ENCODE measurements at places on chromosomes 12 and 14. TPM values are rescaled to one million over a fixed set of nuclear protein-coding genes. Genes with fewer than 3 reads are reported as not detected.
A peak's percentile ranks its signal among the peaks of the same experiment; 100 is the strongest.

GRCh38 chr12:128611736-128612135 is 212.0 kb downstream of the SLC15A4 start:
- DNase-seq: no peak

DNA sequence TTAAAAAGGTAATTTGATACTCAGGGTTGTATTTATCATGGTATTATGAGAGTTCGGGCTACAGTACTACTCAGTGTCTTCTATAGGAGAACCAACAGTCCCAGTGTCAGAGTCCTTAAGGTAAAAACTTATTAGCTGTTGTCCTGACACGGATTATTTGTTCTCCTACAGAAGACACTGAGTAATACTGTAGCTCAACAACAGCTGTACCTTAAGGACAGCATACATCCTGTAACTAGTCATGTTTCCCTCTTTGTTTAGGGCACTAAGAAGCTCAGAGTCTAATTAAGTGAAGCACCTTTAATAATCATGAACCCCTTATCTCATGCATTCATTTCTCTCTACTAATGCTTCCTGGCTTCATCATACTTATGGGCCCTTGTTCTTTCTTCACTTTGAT is 33.9 kb downstream of the ARF6 start:
- no peak for DNase-seq

- DNase-seq: no peak
Observed at GRCh38 chr12:50506753-50507473, 2.1 kb downstream of the DIP2B start.

GRCh38 chr12:100401660-100402059 is 44.8 kb downstream of the SLC17A8 start:
- DNase-seq: no peak

DNA sequence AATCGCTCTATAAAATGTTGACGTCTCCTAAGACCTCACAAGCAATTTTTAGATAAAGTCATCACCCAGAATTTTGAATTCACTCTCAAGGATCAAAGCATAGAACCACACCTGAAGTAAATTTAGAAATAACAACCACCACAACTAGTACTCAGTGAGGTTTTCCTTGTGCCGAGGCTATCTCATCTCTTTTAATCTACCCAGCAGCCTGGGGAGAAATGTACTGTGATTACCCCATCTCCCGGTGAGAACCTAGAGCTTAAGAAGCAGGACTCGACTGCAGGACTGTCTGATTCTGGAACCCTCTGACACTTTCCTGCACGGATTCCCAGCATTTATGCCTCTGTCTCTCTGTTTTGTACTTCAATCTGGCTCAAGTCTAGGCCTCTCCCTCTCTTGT is 180.9 kb upstream of the PLXNC1 start:
- DNase-seq: no peak

DNA sequence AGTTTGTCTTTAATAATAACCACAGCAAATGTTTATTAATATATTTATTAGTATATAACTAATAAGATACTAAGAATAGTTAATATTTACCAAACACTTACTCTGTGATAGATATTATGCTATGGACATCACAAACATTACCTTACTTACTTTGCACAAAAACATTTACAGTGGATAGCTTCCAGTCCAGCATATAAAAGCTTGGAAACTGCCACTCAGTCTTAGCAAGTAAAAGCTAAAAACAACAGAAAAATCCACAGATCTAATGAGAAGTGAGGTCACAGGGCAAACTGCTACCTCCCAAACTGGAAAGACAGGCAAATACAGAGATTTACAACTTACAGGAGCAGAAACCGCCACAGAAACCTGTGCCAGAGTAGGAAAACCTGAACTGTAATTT is 99.8 kb downstream of the METTL25 start:
- DNase-seq: peak; percentile 10

- no peak for DNase-seq
Observed at GRCh38 chr12:111084158-111084557, 163.8 kb upstream of the MYL2 start.

DNA sequence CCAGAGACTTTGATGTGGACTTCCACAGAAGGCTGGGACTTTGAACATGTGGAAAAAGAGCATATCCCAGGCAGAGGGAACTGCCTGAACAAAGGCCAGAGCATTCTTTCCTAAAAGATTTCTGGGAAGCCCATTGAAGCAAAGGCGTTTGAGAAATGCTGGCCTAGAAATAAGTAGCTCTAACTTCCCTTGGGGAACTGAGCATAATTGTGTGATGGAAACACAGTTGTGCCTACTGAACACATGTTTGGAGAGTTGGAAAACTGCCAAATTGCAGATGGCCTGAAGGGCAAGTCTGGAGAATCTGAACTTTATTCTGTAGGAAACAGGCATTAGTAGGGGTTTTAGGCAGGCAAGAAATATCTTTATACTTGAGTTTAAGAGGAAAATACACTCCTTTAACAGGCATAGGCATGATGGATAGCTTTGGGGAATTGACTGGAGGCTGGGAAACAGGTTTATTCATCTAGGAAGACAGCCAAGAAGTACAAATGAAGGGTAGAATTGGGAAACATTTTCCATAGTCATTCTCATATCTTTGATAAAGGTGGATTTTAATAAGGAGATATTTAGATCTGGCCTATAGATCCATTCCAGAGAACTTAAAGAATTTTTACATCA is 134.1 kb downstream of the TPH2 start:
- no peak for DNase-seq

DNA sequence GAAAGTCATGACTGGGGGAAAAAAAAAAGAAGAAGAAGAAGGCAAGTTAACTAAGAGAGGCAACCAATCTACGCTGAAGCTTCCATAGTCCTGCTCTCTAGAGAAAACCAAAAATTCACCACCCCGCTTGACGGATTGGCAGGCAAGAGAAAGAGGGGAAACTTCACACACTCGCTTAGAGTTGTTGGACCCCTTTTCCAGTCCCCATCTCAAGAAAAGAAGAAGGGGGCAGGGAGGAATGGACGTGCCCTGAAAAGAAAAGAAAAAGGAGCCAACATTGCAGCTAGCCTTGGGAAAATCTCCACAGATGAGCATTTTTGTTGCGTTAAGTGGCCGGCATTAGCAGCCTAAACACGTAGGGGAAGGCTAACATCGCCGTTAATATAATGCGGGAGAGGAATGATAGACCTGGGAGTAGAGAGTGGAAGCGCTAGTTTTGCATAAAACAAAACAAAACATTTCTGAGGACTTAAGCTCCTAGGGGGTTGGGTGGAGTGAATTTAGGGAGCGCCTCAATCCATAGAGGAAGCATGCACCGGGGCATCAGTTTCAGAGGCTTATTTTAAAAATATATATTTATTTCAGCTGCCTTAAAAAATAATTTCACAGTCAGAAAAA is 11.3 kb upstream of the FOXG1 start:
- no peak for DNase-seq

DNA sequence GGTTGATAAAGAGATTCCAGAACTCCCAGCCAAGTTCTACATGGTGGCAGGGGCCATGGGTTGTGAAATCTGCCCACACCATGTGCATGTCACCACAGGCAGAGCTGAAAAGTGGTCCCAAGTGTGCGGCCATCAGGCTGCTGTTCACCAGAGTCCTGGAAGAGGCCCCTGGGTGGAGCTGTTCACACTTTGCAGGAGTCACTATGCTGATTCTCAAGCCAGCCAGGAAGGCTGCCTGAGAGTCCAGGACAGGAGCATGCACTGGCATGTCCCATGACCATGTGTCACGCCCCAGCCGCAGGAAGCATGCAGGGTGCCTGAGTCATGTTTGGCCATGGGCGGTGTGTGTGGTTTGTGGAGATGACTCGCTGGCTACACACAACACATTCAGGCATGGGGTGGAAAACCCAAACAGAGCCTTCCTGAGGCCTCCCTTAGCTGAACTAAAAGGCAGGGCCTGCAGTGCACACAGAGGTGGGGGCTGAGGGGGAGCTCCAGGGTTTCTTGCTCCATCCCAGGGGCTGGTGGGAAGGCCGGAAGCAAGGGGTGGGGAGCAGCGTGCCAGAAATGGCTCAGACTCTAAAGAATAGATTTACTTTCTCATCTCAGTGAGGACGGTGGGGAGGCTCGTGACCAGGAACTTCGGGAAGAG is 19.4 kb downstream of the ABCB9 start:
- DNase-seq: no peak

- DNase-seq: no peak
Observed at GRCh38 chr14:68367536-68367935, 425.3 kb downstream of the ZFP36L1 start.

- no peak for DNase-seq
Observed at GRCh38 chr14:88243946-88244345, 79.1 kb downstream of the KCNK10 start.

GRCh38 chr12:10128687-10129086 is 1.3 kb downstream of the CLEC7A start:
- DNase-seq: no peak

DNA sequence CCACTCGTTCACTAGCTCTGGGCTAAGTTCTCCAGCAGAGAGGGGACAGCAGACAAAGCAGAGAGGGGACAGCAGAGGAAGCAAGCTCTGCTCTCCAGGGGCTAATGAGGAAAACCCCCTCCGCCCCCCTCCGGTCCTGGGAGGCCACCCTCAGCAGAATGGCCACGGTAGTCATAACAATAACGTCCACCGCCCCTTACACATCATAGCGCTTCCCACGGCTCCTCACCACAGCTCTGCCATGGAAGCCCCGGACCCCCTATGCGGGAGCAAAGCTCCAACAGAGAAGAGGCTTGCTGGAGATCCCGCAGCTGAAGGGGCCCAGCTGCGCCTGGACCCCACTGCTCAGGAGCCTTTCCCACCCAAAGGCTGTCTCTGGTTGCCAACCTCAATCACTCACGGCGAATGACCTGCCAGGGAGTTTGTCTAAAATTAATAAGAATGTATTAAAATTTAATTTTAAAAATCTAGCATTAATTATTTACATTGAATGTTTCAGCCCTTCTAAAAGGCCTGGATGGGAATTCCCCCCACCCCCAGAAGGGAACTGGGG is 17.4 kb downstream of the BEGAIN start:
- DNase-seq: no peak

DNA sequence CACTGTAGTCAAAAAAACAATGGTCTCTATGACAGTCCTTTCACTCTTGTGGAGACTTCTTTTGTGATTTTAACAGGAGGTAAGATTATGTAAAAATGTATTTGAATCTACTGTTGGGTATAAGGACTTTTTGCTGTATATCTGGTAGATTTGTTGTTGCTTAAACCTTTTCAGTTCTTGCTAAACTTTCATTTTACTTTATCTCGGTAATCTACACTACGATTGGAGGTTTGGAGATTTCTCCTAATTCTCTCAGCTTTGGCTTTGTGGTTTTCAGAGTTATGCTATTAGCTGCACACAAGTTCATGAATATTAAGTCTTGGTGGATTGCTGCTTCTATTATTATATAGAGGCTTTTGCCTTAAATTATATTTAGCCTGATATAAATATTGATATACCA is 116.6 kb upstream of the HIF1A start:
- DNase-seq: no peak

DNA sequence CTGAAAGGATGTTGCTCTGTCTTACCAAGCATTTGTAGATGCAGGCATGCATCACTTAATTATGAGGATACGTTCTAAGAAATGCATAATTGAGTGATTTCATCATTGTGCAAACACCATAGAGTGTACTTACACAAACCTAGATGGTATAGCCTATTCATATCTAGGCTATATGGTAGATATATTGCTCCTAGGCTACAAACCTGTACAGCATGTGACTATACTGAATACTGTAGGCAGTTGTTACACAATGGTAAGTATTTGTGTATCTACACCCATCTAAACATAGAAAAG is 75.9 kb downstream of the IFT81 start:
- DNase-seq: no peak

GRCh38 chr14:56414236-56414635 is 165.4 kb upstream of the TMEM260 start:
- DNase-seq: no peak

DNA sequence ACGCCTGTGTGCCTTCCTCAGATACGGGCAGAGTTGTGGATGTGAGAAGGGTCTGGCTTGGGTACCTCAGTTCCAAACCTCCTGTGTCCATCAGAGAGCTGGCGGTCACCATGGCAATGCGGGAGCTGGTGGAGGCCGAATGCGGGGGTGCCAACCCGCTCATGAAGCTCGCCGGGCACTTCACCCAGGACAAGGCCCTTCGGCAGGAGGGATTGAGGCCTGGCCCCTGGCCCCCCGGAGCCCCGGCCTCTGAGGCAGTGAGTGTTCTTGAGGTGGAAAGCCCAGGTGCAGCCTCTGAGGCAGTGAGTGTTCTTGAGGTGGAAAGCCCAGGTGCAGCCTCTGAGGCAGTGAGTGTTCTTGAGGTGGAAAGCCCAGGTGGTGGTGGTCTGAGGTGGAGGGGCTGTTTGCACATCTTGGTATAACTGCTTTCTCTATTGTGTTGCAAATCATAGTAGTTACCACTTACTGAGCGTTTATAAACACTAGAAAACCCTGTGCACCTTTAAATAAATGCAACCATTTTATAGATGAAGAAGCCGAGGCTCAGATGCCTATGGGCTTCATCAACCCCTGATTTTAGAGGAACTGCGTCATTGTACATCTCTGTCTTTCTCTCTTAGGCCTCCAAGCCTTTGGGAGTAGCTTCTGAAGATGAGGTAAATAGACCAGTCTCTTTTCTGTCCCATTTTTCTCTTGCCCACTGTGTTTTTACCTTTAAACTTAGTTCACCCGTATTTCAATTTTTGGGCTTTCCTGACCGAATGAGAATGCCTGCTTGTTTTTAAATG is 976 bp downstream of the PEX5 start:
- peak; percentile 15 for DNase-seq

DNA sequence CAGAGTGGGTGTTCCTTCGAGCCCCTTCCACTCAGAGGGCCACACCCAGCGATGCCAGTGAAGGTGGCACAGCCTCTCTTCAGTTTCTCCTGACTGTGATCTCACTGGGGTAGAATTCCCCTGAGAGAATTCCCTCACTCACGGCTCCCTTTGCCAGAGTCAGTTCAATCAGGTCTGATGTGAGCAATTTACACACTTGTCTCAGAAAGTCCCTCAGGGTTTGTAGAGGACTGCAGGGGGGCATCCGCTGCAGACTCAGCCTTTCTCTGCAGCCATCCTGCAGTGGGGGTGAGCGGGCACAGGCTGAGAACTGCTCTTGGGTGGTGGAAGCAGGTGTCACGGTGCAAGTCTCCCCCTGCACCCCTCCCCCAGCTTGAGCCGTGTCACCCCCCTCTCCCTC is 205.4 kb upstream of the PRMT8 start:
- no peak for DNase-seq

DNA sequence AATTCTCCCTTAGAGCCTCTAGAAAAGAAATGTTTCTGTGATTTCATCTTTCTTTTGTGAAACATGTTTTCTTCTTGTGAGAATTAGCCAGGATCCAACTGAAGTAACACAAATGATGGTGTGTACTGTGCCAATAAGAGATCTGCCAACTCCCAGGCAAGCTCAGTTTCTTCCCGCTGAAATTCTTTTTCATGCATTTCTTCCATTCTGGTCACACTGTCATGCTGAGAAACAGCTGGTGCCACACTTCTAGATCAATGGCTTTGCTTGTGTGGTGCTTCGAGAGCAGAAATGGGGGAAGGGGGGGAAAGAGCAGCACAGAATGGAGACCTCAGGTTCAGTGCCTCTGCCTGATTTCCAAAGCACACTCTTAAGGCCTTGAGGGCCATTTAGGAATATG is 41.4 kb upstream of the FGF6 start:
- DNase-seq: no peak

Gene AQP2
- polyA plus RNA-seq: 50.4 TPM

Gene HOXC13
- polyA plus RNA-seq: 0.05 TPM

Gene DNAI7
- polyA plus RNA-seq: 7.9 TPM

Gene CLEC12A
- 0.85 TPM for polyA plus RNA-seq

Gene DNAH10
- 7.5 TPM for polyA plus RNA-seq

Gene ABCB9
- polyA plus RNA-seq: 8.4 TPM

Gene ZNF385A
- 10.8 TPM for polyA plus RNA-seq

Gene AMIGO2
- polyA plus RNA-seq: 40.5 TPM

Gene P2RX2
- polyA plus RNA-seq: 1.7 TPM

Gene TAS2R10
- polyA plus RNA-seq: 4.4 TPM
